ENCODE measurements at places on chromosomes 7 and 10.

- no peak for DNase-seq
These were observed 87.8 kb downstream of the CFAP58 start for GRCh38 chr10:104441329-104442000.

GRCh38 chr7:130649004-130649790, 19.4 kb downstream of the COPG2 start:
- DNase-seq: no peak

- no peak for DNase-seq
These were observed 143.9 kb upstream of the LSM8 start for GRCh38 chr7:118039963-118040489.

GRCh38 chr10:121076776-121077715, 225.9 kb downstream of the WDR11 start:
- no peak for DNase-seq

DNA sequence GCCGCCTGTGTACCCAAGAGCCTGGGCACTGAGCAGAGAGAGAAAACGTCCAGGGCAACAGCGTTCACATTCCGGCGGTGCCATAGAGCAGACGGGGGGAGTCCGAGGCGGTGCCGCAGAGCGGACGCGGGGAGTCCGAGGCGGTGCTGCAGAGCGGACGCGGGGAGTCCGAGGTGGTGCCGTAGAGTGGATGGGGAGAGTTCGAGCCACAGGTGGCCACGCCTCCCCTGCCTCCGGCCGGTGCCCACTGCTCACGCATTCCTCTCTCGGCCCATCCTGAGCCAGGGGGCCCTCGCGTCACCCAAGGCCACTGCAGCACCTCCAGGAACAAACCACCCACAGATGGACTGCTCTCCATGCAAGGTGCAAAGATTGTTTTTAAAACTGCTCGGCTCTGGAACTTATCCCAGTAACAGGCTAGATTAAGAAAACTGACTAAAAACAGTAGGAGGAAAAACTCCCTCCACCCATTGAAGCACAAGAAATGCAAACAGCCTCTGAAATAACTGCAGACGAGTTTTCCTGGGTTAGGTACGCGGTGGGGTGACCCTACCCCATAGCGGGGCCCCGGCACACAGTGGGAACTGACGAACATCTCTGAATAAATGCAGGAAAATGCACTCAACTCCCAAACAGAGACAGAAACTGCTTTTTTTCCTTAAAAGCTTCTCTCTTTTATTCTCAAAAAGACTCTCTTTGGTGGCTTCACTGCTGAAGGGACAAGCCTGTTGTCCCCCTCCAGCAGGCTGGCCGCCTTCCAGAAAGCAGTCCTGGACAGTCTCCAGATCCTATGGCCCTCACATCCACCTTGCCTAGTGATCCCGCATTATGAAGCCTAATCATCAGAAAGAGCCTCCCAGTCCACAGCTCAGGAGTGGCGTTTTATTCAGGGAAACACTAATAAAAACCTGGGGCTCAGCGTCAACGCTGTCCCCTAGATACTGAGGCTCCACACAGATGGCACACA, 55.9 kb downstream of the DIP2C start:
- DNase-seq: no peak

All from large intestine (tissue), 12 donors.